Spinal cord (tissue), 10 donors: ENCODE measurements at places on chromosomes 11 and 22.

DNA sequence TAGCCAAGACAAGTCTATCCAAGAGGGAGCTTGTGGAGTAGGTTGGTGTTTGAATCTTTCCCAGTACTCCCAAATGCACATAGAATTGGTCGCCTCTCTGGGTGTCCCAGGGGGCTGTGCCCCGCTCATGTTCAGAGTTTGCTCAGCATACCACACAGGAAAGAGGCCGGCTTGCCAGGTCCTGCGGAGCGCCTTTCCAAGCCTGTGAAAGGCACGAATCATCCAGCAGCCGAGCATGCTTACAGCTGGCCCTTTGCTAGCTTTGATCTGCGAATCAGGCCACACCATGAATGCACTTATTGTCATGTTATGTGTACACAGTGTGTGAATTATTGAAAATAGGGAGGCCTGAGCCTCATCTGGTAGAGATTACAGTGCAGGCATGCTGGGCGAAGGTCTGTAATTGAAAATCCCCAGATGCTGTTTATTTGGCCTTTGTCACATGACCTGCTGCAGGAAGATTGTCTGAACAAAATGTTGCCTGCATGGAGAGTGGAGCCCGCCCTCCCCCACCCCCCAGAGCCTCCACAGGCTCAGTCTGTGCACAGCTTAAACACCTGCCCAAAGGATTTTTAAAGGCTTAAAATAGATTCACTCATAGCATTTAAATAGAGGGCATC, 163.3 kb upstream of the RASSF10 start:
- no peak overlapping the region for H3K4me3 ChIP-seq
- H3K27ac ChIP-seq = peak overlapping the region; percentile 85
- H3K27me3 ChIP-seq = no peaks in the 10 kb centered on the region
- peak; percentile 87 for DNase-seq

GRCh38 chr11:78651136-78651775, 76.6 kb upstream of the NARS2 start:
- H3K4me1 ChIP-seq = peaks cover 7% of the 10 kb centered on the region
- no peak overlapping the region for H3K27ac ChIP-seq
- no peak for DNase-seq
- no peak overlapping the region for H3K4me3 ChIP-seq

DNA sequence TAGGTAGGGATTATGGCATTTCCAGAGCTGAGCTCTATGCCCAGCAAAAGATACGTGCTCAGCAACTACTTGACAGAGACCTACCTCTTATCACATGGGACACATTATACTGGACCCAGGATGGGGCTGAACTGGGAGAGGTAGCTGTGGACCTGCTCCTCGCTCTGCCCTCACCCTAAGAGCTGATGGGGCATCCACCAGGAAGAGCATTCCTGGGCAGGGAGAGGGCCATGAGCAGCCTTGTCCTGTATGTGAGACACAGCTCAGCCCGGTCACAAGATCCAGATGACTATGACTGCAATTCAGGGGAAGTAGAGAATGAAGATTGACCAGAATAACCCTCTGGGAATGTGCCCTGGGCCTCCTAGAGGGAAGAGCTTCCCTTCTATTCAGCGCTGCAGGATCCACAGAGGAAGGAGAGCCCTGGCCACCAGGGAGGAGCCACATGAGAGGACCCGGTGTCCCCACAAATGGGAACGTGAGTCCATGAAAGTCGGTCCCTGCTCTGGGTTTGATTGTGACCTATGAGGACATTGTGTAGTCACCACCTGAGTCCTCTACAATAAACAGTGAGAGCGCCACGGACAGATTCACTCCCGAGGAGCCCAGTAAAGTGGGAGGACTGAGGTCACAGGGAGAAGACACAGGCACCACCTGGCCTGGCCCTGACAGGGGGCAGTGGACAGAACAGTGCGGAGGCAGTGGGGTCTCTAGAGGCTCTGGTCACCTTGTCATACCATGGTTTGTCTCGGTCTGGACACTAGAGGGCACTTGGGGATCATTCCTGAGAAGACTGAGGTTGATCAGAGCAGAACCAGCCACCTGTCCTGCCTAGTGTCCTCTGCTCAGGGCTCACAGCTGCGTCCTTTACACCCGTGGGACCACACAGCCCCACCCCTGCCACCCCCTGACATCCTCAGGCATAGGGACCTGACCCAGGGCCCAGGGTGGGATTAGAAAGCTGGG, 99.5 kb downstream of the ZNF280B start:
- H3K4me1 ChIP-seq = peaks cover 5% of the 10 kb centered on the region
- DNase-seq = no peak
- peaks cover 11% of the 10 kb centered on the region for H3K27me3 ChIP-seq
- no peak overlapping the region for H3K27ac ChIP-seq
- H3K4me3 ChIP-seq = no peak overlapping the region

DNA sequence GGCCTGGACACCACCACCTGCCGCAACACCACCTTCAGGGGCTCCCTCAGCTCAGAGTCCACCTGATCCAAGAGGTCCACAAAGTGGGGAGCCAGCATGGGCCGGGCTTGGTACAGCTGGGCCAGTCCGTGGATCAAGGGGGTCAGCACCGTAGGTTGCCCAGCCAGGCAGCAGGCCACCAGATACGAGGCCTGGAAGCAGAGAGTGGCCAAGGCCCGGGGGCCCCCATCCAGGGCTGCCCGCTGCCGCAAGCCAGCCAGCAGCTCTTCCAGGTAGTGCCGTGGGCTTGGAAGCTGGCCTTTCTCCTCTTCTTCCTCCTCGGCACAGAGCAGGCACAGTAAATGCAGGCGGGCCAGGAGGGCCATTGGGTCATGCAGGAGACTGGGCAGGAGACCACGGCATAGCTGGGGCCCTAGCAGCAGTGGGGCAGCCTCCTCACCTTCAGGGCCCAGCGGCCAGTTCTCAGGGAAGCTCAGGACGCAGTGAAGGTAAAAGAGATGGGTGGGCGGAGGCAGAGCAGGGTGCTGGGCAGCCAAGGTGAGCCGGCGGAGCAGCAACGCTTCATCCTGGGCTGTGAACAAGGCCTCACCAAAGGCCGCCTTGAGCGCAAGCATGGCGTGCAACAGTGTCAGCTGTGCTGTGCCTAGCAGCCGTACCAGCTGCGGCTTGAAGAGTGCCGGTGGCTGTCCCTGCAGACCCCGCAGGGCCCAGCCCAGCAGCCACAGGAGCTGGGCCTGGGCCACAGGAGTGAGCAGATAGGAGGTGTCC, 1.7 kb downstream of the AP5B1 start:
- H3K4me3 ChIP-seq = no peak overlapping the region
- H3K27me3 ChIP-seq = no peaks in the 10 kb centered on the region
- H3K36me3 ChIP-seq = peaks cover 37% of the 10 kb centered on the region
- peaks cover 32% of the 10 kb centered on the region for H3K4me1 ChIP-seq

GRCh38 chr22:19900707-19901436, 40.7 kb upstream of the COMT start:
- DNase-seq = no peak
- no peaks in the 10 kb centered on the region for H3K27me3 ChIP-seq

GRCh38 chr11:6927030-6927617, 898 bp downstream of the ZNF215 start:
- peak overlapping the region; percentile 68 for H3K4me3 ChIP-seq
- no peak overlapping the region for H3K27ac ChIP-seq
- H3K27me3 ChIP-seq = no peaks in the 10 kb centered on the region
- no peaks in the 10 kb centered on the region for H3K36me3 ChIP-seq
- H3K4me1 ChIP-seq = peaks cover 9% of the 10 kb centered on the region
- no peak for DNase-seq

DNA sequence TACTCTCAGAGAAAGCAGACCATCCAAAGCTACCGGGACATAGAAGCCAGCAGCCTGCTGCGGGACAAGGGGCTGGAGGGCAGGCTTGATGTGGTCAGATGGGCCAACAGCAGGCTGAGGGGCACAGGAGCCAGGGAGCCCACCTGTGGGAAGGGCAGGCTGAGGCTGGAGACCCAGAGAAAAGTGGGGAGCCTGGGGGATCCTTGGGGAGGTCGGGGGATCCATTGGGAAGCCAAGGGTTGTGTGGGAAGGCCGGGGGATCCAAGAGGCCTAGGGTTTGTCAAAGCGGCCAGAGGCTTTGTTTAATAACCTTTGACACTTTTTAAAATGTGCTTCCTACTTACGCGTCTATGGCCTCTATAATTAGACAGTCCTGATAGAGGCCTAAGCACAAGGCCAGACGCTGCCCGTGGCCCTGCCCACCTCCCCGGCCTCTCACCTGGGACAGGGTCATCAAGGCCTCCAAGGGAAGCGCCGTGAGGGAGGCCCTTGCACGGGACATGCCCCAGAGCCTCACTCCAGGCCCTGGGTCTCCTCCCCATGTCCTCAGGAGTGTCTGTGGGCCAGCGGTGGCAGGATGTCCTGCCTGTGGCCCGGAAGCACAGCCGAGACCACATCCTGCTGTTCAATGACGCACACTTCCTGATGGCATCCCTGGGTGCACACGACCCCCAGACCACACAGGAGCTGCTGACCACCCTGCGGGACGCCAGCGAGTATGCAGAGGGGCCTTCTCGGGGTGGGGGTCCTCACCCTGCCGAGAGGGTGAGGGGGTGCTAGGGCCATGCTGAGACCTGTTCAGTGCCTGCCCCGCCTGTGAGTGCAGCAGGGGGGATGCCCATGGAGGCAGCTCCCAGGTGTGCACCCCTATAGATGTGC, 8.6 kb upstream of the GTSE1 start:
- no peaks in the 10 kb centered on the region for H3K4me1 ChIP-seq
- H3K27ac ChIP-seq = no peak overlapping the region
- peaks cover 91% of the 10 kb centered on the region for H3K36me3 ChIP-seq
- no peak overlapping the region for H3K4me3 ChIP-seq
- DNase-seq = no peak

DNA sequence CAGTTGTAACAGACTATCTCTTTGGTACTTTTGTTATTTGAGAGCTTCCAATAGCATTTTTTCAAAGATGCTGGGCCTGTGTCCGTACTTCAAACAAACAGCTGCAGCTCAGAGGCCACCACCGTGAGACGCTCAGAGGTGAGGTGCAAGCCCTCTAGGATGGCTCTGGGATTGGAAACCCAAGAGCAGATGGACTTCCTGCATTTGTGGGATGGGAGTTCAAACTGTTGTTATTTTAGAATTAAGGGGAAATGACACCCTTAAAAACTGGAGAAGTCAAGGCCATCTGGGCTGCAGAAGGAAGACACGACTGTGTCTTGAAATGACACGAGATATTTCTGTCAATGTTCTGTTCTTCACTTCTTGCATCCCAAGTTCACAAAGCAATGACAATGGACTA, 9.2 kb upstream of the IL10RA start:
- no peak overlapping the region for H3K27ac ChIP-seq
- peaks cover 12% of the 10 kb centered on the region for H3K4me1 ChIP-seq
- no peak for DNase-seq
- no peak overlapping the region for H3K4me3 ChIP-seq
- no peaks in the 10 kb centered on the region for H3K36me3 ChIP-seq

DNA sequence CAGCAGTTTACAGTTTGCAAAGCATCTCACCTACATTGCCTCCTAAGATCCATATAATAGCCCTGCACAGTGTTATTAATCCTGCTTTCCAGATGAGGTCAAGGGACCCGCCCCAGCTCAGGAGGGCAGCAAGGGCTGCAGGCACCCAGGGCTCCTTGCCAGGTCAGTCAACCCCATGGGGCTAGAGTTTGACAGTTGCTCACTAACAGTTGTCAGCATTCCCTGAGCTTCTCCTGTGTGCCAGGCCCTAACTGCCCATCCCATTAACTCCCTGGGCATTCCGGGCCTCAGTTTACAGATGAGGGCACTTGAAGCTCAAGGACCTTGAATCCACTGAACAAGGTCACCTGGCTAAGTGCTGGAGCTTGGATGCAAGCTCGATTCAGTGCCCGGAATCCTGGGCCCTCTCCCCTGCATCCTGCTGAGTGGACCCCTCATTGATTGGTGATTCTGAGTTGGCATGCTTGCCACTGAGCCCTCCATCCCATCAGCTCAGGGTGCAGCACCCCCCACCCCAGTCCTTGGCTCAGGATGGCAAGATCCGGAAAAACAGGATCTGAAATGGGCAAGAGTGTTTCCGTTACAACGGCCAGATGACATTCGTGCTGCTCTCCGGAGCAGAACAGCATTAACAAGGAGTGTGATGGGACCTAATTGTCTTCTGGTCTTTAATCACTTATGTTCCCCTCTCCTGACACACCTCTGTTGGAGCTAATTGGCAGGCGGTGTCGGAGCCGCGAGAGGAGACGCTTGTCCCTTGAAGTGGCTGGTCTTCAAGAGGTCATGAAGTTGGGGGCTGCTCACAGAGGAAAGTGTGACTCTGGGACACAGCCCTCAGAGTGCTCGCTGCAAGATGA, 87.4 kb upstream of the SHISAL1 start:
- H3K27ac ChIP-seq = no peak overlapping the region
- peaks cover 16% of the 10 kb centered on the region for H3K4me1 ChIP-seq
- H3K36me3 ChIP-seq = no peaks in the 10 kb centered on the region
- no peaks in the 10 kb centered on the region for H3K27me3 ChIP-seq

- DNase-seq = no peak
- H3K36me3 ChIP-seq = no peaks in the 10 kb centered on the region
- H3K4me3 ChIP-seq = no peak overlapping the region
- H3K27me3 ChIP-seq = no peaks in the 10 kb centered on the region
- H3K4me1 ChIP-seq = no peaks in the 10 kb centered on the region
Measured at GRCh38 chr11:85875505-85875904, 20.3 kb downstream of the CCDC83 start.

DNA sequence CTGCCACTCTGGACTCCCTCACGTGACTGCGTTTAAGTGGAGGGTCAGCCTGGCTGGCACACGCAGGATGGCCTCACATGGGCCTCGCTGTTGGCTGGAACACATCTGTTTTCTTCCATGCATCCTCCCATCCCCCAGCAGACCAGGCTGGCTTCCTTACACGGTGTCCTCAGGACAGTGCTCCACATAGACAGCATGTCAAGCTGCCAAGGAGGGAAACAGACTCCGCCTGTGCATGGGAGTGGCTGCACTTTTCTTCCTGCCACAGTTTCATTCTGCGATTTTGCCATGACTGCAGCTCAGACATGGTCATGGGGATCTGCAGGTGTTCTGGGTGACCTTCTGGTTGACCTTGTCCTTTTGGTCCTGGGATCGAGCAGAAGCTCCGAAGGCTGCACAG, 344.2 kb downstream of the SHANK2 start:
- H3K27ac ChIP-seq = no peak overlapping the region
- no peak for DNase-seq
- no peaks in the 10 kb centered on the region for H3K36me3 ChIP-seq

DNA sequence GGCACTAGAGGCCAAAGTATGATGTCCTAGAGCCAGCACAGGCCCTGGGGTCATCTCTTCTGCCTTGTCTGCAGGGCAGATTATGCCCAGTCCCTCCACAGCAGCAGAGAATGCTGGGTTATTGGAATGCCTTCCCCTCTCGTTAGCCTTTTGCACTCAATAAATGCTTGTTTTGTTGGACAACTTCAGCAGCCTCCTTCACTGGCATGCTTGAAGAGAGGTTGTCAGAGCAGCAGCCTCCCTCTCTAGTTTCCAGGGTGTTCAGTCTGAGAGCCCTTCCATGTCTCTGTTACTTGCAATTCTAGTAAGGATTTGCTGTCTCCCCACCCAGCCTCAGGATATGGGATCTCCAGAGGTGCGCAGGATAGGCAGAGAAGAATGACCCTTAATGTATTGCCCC, 82.9 kb downstream of the PKNOX2 start:
- no peaks in the 10 kb centered on the region for H3K27me3 ChIP-seq
- peak overlapping the region; percentile 11 for H3K27ac ChIP-seq
- peaks cover 10% of the 10 kb centered on the region for H3K36me3 ChIP-seq
- peaks cover 43% of the 10 kb centered on the region for H3K4me1 ChIP-seq
- H3K4me3 ChIP-seq = no peak overlapping the region
- DNase-seq = no peak

- no peak overlapping the region for H3K27ac ChIP-seq
- no peaks in the 10 kb centered on the region for H3K36me3 ChIP-seq
- no peaks in the 10 kb centered on the region for H3K27me3 ChIP-seq
- H3K4me3 ChIP-seq = no peak overlapping the region
- DNase-seq = no peak
Measured at GRCh38 chr11:65251476-65251875, 10.3 kb upstream of the POLA2 start.

GRCh38 chr11:44917741-44918140, 32.9 kb downstream of the TP53I11 start:
- H3K4me1 ChIP-seq = peaks cover 25% of the 10 kb centered on the region
- no peak for DNase-seq
- peaks cover 63% of the 10 kb centered on the region for H3K36me3 ChIP-seq
